ENCODE measurements at places on chromosomes 12 and 14. TPM values are rescaled to one million over a fixed set of nuclear protein-coding genes. Genes with fewer than 3 reads are reported as not detected.

GRCh38 chr14:41355866-41356265 lies 250.8 kb upstream of the LRFN5 start:
- DNase-seq = no peak

DNA sequence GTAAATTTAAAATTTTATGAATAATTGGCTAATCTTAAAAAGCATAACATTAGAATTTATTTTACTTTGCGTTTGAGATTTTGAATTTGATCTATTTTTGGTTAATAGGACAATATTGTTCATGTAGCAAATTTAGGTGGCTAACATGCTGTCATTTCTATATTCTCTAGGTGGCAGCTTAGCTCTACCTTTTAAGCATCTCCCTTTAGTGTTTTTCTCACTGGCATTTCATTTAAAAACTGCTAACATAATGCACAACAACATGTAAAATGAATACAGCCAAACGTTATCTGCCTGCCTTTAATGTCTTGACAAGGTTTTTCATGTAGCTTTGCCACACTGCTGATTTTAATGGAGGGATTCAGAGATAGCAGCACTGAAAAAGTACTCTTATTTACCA lies 272.4 kb upstream of the FBXO33 start:
- DNase-seq = no peak

Gene KTN1
- total RNA-seq = 135 TPM

GRCh38 chr12:4478933-4479332 lies 33.3 kb upstream of the FGF6 start:
- no peak for DNase-seq

GRCh38 chr12:104502217-104502616 lies 45.5 kb downstream of the CHST11 start:
- DNase-seq = no peak

Gene SMCO2
- total RNA-seq = 1.2 TPM

Gene GYS2
- not detected for total RNA-seq

- DNase-seq = no peak
Observed at GRCh38 chr12:30707613-30708342, 12.1 kb upstream of the IPO8 start.

DNA sequence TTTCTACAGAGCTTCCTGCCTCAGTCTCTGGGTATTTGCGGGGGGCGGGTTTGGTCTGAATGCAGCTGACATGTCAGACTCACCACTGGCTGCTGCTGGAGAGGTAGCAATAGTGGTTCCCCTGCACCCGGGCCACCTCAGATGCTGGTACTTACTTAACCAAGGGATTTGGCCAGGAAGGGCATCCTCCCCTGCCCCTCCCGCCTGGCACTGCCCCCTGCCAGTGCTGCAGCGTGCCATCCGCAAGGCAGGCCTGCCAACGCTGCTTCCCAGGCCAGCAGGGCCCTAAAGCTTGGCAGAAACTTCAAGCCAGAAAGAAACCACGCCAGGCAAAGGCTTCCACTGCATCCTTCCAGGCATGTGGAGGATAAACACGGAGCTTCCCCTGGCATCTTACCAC lies 22.1 kb downstream of the RAB35 start:
- DNase-seq = no peak

Gene KCNC2
- total RNA-seq = not detected

Gene LMNTD1
- total RNA-seq = not detected

DNA sequence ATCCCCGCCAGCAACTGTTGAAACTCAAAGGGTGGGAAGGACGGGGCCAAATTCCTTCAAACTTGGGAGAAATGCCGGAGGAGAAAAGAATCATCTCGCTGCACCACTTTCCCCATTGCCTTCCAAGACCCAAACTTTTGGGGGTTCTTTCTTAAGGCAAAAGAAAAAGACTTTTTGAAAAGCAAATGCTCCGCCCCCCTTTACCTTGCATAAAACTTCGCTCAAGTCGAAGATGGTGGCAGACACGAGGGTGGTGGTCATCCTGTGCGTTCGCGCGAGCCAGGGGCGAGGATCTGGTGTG lies 239 bp downstream of the ZFP36L1 start:
- DNase-seq = no peak

Gene SPRYD3
- total RNA-seq = 31.7 TPM

GRCh38 chr12:127179176-127179575 lies 1087.8 kb upstream of the TMEM132C start:
- DNase-seq = no peak

DNA sequence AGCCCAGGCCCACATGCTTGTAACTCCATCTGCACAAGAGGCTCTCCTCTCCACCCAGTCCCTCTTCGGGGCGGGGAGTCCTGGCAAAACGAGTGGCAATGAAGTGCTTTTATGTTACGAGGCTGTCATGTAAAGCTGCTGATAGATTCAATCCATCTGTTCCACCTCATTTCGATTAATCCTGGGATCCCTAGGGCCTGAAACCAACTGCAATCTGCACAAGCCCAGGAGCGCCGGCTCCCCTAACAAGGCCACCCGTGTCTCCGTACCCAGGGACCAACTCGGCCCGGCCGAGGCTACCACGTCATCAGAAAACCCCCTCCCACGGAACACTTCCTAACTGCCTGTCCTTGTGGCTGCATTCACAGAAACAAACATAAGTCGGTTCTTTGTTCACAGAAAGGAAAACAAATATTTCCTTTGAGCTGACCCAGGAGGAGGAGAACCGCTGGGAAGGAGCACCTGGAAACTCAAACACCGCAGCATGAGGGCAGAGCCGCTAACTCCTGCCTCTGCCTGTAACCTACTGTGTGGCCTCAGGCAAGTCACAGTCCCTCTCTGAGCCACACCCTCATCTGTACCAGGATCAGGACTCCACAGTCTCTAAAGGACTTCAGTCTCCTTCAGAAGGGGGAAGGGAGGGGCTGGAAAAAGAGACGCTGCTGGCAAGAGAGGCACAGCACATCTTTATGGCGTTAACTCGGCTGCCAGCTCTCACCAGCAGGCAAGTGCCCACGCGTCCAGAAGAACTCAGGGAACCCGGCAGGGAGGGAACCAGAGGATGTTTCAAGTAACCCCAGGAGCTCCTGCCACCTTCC lies 47.8 kb downstream of the CCDC88C start:
- peak; percentile 82 for DNase-seq

DNA sequence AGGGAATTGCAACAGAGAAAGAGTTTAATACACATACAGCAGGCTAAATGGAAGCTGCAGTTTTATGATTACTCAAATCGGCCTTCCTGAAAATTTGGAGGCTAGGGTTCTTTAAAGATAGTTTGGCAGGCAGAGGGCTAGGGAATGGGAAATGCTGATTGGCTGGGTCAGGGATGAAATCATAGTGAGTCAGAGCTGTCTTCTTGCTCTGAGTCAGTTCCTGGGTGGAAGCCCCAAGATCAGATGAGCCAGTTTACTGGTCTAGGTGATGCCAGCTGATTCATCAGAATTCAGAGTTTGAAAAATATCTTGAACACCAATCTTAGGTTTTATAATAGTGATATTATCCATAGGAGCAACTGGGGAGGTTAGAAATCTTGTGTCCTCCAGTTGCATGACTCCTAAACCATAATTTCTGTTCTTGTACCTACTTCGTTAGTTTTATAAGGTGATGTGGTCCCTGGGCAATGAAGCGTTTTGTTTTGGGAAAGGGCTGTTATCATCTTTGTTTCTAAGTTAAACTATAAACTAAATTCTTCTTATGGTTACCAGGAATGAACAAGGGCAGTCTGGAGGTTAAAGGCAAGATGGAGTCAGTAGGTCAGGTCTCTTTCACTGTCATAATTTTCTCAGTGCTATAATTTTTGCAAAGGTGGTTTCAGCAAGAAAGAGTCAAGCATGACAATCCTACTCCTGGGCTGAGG lies 257.8 kb upstream of the CCDC196 start:
- DNase-seq = no peak

DNA sequence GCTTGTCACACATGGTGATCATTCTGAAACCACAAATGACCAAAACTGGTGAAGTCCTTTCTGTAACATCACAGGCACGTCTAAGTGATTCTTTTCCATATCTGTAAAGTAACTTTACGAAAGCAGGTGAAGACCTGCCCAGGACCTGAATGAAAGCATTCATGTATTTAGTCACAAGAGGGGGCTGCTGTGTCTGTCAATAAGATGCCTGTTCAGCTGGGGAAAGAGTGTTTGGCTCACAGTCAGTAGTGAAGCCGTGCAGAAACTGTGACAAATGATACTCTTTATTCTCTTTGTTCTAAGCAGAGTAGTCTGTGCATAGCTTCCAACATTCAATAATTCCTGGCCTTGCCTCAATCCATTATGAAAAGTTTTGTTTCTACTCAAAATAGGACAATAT lies 373.5 kb upstream of the OR4E1 start:
- peak; percentile 34 for DNase-seq

- DNase-seq = no peak
Observed at GRCh38 chr12:61750604-61751003, 509.6 kb upstream of the USP15 start.

DNA sequence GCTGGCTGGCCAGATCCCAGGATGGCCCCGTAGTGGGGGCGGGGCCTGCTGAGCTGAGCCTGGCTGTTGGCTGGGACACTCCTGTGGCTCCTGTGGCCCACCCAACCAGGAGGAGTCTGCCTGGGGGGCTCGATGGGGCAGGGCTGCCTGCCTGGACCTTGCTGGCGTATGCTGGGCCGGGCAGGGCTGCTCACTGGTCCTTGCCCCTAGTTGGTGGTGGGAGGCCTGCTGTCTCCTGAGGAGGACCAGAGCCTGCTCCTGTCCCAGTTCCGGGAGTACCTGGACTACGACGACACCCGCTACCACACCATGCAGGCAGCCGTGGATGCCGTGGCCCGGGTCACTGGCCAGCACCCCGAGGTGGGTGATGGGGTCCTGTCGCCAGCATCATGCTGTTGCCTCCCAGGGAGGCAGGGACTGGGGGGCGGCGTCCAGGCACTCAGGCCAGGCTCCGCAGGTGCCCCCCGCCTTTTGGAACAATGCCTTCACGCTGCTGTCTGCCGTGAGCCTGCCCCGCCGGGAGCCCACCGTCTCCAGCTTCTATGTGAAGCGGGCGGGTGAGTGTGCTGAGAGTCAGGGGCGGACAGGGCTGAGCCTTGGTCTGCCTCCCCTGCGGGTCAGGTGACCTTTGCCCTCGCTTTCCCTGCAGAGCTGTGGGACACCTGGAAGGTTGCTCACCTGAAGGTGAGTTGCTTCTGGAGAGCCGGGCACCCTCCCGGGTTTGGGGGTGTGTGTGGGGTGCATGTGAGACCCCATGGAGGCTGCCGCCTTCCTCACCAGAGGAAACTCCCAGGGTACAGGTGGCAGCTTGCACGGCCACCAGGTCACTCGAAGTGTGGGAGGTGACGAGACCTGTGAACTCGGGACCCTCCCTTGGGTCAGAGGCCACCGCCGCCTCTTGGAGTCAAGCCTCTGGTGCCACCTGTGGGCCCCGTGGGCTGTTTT lies 3.4 kb downstream of the NOC4L start:
- DNase-seq = no peak

DNA sequence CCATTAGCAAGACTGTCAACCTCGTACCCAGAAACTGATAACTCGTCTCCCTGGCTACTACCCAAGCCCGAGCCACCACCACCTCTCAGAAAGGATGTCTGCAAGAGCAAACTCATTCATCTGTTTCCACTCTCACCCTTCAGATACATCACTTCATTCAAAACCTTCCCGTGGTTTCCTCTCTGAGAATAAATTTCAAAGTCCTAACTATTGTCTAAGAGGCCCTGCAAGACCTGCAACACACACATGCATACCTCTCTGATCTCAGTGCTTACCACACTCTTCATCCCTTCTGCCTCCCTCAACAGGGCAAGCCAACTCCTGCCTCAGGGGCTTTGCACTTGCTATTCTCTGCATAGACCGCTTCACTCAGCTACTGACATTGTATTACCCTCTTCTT lies 40.6 kb downstream of the PPP1R13B start:
- DNase-seq = no peak

Gene CLEC7A
- total RNA-seq = not detected

Gene CIROP
- total RNA-seq = not detected

GRCh38 chr14:70651522-70651921 lies 9.8 kb downstream of the TTC9 start:
- DNase-seq = no peak

DNA sequence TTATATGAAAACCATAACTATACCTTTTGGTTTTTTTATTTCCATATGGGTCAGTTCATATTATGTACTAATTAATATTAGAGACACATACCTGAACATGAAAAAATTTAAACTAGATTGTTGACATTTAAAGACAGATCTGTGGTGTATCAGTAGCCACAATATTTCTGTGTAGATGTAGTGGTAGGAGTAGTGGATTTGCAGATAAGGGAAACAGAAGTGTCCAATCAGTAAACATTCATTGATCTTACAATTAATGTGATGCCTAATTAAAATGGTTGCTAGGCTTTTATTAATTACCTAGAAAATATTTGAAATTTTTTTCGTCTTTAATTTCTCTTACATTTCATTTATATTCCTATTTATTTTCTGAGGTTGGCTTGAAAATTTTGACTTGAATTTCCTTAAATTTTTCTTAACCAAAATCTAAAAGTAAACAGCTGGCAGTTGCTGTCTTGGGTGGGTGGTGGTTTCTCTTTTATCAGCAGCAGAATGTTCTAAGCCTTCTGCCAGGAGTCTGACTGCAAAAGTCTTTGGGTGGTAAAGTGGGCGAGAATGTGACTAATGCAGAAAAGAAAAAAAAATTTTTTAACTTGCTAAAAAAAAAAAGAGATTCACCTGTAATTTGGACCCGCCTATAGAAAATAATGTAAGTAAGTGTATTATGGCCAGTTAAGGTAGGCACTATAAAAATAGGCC lies 2.4 kb downstream of the FGFR1OP2 start:
- no peak for DNase-seq

- peak; percentile 37 for DNase-seq
Observed at GRCh38 chr12:64733857-64734256, 25.3 kb downstream of the GNS start.

Gene NKX2-1
- not detected for total RNA-seq

DNA sequence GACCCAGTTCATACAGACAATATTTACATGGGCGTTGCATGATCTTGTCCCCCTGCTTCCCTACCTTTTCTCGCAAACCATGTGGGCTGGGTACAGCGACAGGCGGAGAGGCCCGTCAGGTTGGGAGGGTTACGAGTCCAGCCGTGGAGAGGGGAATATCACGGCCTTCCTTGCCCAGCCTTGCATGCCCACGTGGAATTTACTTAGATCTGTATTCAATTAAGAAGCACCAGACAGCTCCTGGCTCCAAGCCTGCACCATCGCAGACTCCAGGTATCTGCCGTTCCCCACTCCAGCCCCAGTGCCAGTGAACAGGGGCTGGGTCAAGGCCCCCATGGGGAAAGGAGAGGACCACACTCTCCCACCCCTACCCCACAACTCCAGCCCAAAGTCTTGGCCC lies 29.8 kb downstream of the BCL11B start:
- no peak for DNase-seq

GRCh38 chr12:48572326-48572725 lies 2.5 kb upstream of the LALBA start:
- DNase-seq = peak; percentile 34

Gene CLEC6A
- not detected for total RNA-seq
